ENCODE measurements at places on chromosomes 3 and 15.
A peak's percentile ranks its signal among the peaks of the same experiment; 100 is the strongest.

DNA sequence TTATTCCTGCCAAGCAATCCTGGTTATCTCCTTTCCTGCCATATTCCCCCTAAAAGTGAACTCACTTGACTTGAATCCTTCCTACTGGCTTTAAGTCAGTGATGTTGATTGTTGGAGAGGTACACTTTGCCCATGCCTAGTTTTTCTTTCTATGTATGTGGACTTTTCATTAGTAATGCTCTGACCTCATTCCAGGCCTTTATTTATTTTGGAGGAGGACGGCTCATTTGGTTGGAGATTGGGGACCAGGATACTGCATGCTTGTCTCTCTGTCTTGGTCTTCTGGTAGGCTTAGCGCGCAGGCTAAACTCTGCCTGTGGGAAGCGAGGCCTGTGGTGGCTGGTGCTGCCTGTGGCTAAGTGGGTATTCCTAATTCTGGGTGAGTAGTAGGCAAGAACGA, 29.1 kb upstream of the MTMR10 start:
- peak; percentile 37 for DNase-seq

DNA sequence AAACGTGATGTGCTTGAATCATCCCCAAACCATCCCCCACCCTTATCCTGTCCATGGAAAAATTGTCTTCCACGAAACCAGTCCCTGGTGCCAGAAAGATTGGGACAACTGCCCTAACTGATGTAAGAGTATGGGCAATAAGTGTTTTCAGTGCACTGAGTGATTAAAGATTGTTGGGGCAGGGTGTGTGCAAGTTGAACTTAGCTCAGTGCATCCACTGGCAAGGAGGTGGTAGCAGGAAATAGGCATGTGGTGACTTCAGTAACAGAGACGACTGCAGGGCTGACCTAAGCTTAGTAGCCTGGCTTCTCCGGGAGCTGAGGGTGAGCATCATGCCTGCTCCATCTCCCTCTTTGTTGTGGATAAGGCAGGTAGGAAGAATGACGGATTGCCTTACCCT, 27.5 kb downstream of the PAQR9 start:
- no peak for DNase-seq

DNA sequence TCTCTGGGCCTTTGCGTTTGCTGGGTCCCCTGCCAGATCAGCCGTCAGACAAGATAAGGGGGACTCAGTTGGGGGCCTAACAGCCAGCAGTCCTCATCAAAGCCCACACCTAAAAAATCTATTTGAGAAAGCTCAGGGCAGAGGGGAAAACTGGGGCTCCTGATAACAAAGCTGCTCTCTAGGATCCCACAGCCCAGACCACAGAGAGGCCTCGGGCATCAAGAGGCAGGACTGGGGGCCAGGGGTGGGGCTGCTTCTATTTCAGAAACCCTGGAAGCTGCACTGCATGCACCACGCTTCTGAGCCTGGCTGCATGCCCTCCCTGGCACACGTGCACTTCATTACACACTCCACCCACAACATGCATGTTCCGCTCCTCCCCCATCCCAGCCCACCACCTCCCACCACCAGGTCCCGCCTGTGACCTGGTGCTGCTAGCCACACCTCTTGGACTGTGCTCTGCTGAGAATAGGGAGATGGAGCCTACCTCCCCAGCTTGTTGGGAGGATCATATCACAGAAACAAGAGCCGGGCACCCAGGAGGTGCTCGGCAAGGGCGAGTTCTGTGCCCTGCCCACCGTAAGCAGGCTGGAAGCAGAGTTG, 26.6 kb downstream of the FBLN2 start:
- DNase-seq: no peak

DNA sequence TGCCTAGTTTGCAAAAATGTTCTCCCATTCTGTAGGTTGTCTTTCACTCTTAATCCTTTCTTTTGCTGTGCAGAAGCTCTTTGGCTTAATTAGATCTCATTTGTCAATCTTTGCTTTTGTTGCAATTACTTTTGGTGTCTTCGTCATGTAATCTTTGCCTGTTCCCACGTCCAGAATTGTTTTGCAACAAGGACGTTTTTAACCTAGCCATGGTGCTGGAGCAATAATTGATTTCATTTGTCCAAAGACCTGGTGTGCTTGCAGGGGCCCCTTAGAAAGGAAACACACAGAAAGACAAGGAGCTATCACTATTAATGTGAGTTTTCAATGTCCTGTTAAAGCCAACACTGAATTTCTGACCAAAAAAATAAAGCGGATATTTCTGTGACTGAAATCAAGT, 89.1 kb upstream of the GALNT15 start:
- DNase-seq: peak; percentile 28

All from fibroblast of lung (primary cell).